ENCODE measurements at places on chromosomes 1 and 21.

DNA sequence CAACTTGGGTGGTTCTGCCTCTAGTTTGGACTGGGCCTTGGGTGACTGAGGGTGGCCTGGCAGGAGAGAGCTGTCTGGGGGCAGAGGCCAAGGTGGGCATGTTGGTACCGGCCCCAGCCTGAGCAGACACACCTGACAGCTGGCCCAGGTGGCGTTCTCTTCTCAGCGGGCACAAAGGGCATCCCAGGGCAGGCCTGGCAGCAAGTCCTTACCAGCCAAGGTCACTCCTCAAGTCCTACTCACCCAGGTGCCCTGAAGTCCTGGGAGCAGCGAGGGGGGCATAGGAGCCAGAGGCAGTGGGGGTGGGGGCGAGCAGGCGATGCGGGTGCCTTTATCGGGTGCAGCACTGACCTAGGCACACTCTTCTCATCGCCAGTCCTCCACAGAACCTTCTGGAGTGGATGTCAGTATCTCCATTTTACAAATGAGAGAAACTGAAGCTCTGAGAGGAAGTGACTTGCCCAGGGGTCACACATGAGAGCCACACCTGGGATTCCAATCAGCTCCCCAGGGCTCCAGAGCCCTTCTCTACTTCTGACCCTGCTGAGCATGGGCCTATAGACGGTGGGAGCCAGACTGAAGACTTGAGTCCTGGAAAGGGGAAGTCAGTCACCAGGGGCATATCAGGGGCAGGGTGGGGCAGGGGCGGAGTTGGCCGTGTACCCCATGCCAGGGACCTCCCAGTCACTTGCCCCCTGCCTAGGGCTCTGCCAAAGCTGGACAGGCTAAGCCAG, 587 bp upstream of the SLC25A34 start:
- DNase-seq: no peak

- DNase-seq: no peak
Measured at GRCh38 chr1:194598098-194598497, 1411.7 kb upstream of the B3GALT2 start.

- DNase-seq: no peak
Measured at GRCh38 chr21:37356706-37357105, 9.9 kb upstream of the DYRK1A start.

GRCh38 chr1:246338546-246338945, 168.5 kb downstream of the SMYD3 start:
- DNase-seq: no peak

- no peak for DNase-seq
Measured at GRCh38 chr1:44073528-44073927, 42.3 kb upstream of the SLC6A9 start.

- DNase-seq: no peak
Measured at GRCh38 chr1:2468041-2468472, 8.0 kb upstream of the PLCH2 start.

GRCh38 chr21:45593162-45594022, 50.1 kb upstream of the PCBP3 start:
- DNase-seq: no peak

DNA sequence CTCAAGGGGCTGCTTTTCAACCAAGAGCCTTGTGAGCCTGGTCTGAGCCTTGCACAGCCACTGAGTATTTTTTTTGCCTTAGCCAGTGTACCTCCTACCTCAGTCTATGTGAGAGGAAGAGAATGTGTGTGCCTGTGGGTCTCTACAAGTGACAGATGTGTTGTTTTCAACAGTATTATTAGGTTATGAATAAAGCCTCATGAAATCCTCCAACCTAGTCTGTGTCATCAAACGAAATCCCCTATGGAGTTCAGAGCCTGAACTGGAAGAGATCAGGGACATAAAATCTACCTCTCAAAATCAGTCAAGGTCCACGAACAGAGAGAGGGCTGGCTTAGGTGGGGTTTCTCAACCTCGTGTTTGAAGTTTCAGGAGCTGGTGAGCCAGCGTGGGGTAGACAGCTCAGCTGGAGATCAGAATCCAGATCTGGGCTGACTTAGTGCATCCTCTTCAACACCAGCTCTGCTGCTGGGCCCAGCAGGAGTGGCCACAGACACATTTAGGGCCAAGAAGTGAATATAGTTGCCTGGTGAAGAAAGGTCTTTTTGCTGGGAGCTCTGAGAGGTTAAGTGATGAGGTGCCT, 8.2 kb downstream of the XKR8 start:
- no peak for DNase-seq

GRCh38 chr1:14281412-14281811, 317.1 kb upstream of the KAZN start:
- no peak for DNase-seq

- no peak for DNase-seq
Measured at GRCh38 chr1:76066394-76066793, 8.2 kb upstream of the ST6GALNAC3 start.

- no peak for DNase-seq
Measured at GRCh38 chr21:36701756-36702621, 3.1 kb downstream of the SIM2 start.

DNA sequence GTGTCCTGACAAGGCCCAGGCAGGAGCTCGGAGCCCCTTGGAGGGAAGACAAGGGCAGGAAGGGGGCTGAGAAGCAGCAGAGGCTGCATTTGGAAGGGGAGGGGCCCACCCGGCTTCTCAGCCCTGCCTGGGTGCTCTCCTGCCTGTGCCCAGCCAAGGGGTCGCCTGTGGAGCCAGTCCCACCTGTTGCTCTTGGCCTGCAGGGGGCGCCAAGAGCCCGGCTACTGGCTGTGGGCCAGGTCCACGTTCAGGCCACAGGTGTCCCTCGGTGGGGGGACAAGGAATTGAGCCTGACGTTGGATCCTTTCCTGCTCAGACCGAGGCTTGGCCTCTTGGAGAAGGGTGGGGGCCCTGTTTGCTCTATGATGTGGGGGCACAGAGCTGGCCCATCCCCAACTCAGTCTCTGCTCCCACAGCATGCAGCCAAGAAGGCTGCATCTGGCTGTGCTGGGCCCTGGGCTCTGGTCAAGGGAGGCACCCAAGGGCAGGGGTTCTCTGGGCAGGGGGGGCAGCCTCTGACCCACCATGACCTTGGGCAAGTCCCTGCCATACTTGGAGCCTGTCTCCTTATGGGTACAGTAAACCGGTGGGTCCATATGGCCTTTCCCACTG, 10.9 kb downstream of the WNT4 start:
- no peak for DNase-seq

- no peak for DNase-seq
Measured at GRCh38 chr1:150164224-150164623, 14.5 kb downstream of the PLEKHO1 start.

DNA sequence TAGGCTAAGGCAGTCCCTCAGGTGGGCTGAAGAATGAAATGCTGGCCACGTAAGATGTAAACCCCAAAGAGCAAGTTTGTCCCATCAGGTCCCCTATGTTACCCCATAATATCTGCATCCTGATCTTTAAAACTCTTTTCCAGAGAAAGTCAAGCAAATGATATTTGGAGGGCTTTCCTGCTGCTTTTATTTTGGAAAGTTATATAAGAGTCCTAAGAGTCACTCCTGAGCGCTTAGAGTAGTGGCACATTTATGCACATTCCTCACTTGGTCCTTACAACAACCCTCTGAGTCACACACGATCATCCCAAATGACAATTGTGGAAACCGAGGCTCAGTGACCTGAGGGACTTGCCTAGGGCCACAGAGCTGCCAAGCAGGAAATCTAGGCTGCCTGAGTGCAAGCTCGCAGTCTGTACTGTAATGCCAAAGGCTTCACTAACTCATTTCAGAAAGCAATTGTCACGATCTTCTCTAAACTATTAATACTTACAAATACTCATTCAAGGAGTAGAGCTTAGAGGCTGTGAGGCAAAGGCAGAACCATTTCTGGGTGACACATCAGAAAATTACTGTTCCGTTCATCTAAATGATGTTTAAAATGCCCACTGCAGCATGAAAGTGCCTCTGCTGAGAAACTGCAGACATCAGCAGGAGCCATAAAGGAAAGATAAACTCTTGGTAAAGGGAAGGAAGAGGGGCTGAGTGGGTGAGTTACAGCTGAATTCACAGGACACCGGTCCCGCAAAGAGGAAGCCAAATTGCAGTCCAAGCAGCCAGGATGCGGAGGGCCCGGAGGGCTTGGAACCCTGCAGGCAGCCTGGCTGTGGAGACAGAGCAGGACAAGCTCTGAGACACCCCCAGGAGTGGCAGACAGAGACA, 30.8 kb downstream of the CAPZB start:
- DNase-seq: no peak

DNA sequence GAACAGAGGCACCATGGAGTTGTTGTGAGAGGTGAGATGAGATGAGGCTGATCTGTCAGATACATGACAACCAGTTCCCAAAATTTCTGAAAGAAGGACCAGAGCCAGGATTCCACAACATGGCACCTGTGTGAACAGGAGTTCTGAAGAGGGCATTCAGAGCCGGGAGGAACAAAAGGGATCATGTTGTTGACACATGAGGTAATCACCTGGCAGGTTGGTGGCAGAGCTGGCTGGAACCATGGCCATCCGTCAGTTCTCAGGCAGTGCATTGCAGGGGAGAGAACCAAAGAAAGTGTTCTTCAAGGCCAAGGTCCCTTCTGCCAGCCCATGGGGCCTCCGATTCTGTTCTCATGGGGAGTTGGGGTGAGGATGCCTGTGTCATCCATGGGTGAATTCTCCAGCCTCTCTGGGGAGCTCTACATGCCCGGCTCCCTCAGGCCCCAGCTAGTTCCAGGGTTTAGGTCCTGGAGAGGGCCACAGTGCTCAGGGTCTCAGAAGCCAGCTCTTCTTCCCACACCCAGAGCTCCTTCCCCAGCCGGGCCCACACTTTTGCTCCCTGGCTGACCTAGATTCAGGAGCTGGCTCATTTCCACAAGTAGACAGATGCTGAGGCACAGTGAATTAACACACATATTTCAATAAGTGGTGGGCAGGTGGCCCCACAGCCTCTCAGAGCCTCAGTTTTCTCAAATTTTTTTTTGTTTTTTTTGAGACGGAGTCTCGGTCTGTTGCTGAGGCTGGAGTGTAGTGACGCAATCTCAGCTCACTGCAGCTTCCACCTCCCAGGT, 49.1 kb upstream of the CTPS1 start:
- no peak for DNase-seq

DNA sequence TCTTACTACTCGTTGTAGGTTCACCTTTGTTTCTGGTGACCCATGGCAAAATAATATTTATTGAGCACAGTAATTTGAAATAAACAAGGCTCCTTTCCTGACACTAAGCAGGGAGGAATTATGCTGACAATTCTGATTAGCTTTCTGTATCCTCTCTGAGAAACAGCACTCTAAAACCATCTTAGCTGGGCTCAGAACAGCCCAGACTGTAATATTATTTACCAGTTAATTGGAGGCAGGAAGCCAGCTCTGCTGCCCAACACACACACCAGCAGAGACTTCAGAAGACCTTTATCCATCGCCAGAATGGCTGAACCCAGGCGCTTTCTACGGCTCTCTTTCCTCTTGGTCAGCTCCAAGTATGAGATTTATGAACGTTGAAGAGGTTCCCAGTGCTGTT, 77.6 kb upstream of the FMN2 start:
- no peak for DNase-seq

DNA sequence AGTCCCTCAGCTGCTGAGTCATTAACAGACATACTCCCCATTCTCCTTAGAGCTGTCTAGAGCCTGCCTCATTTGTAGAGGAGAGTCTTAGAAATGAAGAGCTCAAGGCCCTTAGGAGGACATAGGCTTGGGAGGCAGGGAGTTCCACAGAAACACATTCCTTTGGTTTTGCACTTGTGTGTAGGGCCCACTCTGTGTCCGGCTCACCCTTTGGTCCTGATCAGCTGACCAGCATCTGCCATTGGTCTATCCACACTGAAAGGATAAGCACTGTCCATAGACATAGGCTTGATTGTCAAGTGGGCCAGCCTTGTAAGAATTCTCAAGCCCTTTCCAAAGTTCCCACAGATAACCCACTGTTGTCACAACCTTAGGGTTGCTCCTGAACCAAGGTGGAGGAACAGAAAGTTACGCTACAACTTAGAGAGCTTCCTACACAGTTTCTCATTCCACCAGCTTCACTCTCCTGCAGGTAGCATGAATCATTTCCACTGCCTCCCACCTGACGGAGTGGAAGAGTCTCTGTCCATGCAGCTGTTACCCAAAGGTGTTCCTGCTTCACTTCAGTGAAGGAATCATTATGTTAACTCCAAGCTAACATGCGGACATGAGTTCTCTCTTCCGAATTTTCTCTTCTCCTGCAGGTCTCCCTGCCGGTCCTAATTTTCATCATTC, 96.1 kb downstream of the TNFSF18 start:
- DNase-seq: no peak

GRCh38 chr21:32138658-32139057, 140.2 kb downstream of the MIS18A start:
- no peak for DNase-seq

- DNase-seq: no peak
Measured at GRCh38 chr1:93591676-93592550, 89.7 kb downstream of the BCAR3 start.

DNA sequence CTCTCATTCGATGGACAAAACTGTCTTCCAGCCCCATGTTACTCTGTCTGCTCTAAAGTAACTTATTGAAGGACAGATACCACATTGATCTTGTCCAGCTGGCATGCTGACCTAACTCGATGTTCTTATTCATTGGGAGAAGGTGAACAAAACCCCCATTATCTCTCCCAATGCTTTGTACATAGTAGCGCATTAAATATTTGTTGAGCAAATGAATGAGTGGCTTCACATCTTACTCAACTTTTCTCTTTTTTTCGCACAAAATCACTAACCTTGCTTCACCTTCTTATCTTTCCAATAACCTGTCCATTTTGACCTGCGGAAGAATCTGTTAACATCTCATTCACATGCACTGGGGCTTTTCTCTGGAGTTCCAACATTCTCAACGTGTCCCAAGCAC, 18.3 kb downstream of the MAB21L3 start:
- no peak for DNase-seq

- no peak for DNase-seq
Measured at GRCh38 chr1:81509594-81509993, 291.1 kb upstream of the ADGRL2 start.

DNA sequence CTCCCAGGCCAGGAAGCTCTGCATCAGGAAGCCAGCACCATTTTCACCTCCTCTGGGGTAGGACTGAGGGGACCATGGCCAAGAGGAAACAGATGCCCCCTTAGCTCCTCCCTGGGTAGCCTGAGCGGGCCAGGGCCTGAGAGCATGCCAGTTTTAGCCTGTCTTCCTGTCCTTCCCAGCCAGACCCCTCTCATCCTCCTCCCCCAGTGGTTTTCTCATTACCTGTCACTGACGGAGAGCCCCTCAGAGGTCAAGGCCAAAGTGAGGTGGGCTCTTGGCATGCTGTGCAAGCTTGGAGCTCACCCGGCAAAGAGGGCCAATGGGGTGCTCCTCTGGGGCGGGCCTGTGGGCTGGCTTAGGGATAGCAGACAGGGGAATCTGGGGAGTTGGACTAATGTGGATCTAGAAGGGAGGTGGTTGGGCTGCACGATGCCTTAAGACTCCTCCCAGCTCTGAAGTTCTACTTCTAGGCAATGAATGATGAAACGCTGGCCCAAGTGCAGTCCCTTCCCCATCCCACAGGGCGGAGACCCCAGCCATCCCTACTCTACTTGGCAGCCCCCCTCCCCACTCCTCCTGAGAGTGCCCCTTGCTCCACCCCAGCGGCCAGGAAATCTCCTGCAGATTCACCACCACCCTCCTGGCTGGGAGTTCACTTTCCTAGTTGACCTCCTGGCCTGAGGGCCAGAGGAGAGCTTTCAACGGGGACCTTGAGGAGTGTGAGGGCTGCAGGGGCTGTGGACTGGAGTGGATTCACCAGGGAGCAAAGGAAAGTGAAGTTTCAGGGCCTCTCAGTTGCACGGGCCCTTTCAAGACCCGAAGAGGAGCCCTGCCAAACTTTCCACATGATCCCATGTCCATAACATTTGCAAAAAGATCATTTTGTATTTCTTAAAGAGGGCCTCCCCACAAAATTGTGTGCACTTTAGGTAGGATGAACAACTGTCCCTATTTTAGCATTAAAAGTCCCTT, 9.4 kb upstream of the LMNA start:
- no peak for DNase-seq

GRCh38 chr1:14340002-14340785, 258.3 kb upstream of the KAZN start:
- no peak for DNase-seq

Data from C1 segment of cervical spinal cord (tissue), 14 donors.